SJCRH30 (cell line): ENCODE measurements at places on chromosomes 4 and X.

DNA sequence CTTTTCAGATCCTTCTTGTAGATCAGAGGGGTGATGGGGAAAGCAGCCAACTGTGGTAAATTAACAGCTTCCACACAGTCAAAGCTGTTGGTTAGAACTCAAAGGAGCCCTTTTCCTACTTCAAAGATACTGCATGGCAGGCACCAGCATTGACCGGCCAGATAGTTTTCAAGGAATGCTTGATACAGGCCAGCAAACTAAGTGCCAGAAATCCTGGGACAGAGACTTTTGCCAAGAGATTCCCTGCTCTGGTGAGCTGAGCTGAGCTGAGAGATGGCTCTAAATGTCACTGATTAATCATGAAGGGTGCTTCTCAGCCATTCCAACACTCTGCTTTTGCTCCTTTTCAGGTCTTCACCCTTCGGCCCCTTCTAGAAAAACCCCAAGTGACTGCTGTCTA is 131.6 kb upstream of the MED14 start:
- DNase-seq = no peak

GRCh38 chrX:9687899-9688298 is 77.7 kb downstream of the GPR143 start:
- DNase-seq = no peak

GRCh38 chrX:78330068-78330467 is 2.7 kb upstream of the CYSLTR1 start:
- no peak for DNase-seq

DNA sequence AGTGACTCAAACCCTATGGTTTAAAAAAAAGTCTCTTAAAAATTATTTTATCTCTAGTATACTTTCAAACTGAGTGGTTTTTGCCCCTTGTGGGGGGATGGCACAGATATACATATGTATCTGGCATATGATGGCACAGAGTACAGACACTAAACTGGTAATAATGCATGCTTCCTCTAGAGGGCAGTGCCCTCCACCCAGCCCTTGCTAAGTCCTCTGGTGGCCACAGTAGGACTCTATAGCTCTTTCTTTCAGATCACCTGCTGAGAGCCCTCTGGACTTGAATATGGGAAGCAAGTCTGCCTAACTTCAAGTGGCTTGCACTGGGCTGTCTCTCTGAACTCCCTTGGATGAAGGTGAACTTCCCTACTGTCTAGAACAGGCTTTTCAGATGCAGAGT is 66.3 kb downstream of the TSPAN7 start:
- DNase-seq = peak; percentile 54

GRCh38 chr4:66017671-66018070 is 347.4 kb upstream of the EPHA5 start:
- DNase-seq = no peak

GRCh38 chr4:90030953-90031352 is 96.2 kb upstream of the CCSER1 start:
- peak; percentile 17 for DNase-seq

DNA sequence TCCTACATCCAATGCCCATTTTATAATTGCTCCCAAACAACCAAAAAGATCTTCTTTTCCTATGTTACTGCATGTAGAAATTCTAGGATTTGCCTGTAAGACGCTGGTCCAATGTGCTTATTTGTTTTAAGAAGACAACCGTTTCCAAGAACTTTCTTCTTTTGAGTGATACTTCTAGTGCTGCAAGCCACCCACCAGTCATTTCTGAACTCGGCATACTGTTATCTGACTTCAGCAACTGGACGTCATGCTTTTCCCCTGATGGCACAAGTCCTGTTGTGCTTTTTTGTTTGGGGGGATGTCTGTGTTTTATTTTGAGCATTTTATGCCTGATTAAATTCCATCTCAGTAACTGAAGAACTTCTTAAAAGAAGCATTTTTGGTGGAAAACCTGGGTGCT is 16.0 kb upstream of the RAP1GDS1 start:
- no peak for DNase-seq
